A172 (cell line): ENCODE measurements at places on chromosomes 1 and 21. TPM values are rescaled to one million over a fixed set of nuclear protein-coding genes. Genes with fewer than 3 reads are reported as not detected.
A peak's percentile ranks its signal among the peaks of the same experiment; 100 is the strongest.

The CDK11B gene
- total RNA-seq: 9.0 and 9.6 TPM in 2 replicates

The MATN1 gene
- not detected in 2 replicates for total RNA-seq

The TOMM20 gene
- 151 and 161 TPM in 2 replicates for total RNA-seq

DNA sequence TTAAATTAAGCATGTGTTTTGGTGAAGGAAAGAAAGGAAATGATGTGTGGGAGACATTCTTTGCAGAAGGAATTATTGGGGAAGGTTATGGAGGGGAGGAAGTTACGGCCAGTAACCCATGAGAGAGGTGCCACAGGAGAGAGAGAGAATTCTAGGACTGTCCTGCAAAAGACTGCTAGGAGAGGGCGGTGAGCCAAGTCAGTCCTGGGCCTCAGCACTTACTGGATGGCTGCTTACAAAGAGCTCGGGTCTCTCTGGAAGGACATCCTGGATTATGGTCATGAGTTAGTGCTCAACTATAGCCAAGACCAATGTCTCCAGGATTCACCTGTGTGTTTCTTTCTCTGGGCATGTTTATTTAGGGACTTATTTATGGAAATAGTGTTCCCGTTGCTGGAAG, 74.4 kb upstream of the HSD17B7 start:
- no peak for DNase-seq

The RAB25 gene
- total RNA-seq: 0.12 TPM in 1 of 2 replicates, not detected in the other

- DNase-seq: peak; percentile 13
These were observed 2.3 kb upstream of the JAM2 start for GRCh38 chr21:25636727-25637126.

DNA sequence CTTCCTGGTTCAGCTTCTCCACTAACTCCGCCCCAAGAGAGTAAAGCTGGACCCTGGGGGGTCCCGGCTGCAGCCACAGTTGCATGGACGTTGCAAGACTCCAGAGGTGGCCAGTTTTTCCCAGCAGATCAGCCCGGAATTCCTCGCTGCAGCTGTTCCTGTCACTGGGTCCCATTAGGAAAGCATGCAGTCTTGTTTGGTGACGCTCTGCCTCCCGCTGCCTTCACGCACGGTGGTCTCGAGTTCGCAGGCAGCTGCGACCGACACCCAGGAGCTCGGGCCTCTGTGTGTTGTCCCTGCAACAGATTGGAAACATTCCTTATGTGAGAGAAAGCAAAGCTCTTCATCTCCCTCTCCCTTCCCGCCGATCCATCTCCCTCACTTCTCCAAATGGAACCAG, 162.8 kb downstream of the PRDM16 start:
- DNase-seq: no peak

GRCh38 chr1:201330541-201330940, 46.9 kb downstream of the TNNT2 start:
- DNase-seq: no peak

GRCh38 chr1:75136921-75137641, 2.9 kb downstream of the LHX8 start:
- DNase-seq: no peak

DNA sequence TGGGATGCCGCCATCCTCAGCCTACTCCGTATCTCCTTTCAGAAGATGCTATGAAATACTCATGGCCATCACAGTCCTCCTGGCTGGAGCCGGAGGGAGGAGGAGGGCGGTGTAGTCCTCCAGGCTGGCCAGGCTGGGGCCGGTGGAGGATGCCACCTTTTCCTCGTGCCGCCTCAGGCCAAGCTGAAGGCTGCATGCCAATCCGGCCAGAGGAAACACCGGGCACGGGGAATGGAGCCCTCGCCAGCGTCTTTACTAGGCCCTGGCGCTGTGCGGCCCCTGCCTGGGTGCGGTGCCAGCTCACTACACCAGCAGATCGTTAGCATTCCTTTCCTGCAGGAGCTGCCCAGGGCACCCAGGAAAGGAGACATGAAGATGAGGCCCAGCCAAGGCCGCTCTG, 70.1 kb downstream of the CASZ1 start:
- peak; percentile 25 for DNase-seq

DNA sequence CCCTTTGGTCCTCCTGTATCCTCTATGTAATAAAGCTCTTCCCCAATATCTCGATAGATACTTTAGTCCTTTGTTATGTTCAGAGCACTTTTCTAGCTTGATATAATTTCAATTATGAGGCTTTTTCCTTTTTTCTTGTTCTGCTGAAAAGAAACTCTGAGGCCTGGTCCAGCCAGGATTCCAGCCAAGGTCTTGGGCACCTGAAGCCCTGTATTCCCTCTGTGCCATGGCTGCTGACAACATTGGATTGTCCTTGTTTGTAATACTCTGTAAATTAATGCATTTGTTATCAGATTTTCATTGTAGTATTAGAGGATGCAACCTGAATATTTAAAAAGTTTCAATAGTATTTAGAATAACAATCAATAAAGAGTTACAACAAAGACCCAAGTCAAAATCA, 67.9 kb upstream of the ADAMTS5 start:
- DNase-seq: no peak

The PUM1 gene
- total RNA-seq: 25.7 and 30.4 TPM in 2 replicates

GRCh38 chr1:243732637-243733036, 117.4 kb downstream of the AKT3 start:
- no peak for DNase-seq

- no peak for DNase-seq
These were observed 2.4 kb upstream of the SIM2 start for GRCh38 chr21:36696390-36697059.

The HSPG2 gene
- total RNA-seq: 17.9 and 18.3 TPM in 2 replicates

The SLFNL1 gene
- total RNA-seq: 0.02 and 0.17 TPM in 2 replicates

The BRINP2 gene
- not detected in 2 replicates for total RNA-seq

The GRIK1 gene
- total RNA-seq: not detected in 2 replicates

DNA sequence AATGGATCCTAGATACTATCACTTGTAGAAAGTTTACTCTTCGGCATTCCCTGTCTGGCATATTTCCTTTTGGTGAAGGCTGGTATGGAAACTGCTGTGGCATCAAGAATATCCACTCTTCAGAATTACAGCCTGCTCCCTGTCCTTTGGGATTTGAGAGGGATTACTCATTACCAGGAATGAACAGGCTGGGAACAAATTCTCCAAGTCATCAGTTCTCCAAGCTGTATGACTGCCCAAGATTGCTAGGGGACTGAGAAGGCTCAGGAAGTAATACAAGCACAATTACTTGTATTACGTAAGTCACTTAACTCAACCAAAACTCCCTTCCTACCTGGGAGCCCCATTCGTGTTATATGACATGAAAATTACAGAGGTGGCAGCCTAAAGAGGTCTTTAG, 49.6 kb downstream of the CD58 start:
- DNase-seq: peak; percentile 42

DNA sequence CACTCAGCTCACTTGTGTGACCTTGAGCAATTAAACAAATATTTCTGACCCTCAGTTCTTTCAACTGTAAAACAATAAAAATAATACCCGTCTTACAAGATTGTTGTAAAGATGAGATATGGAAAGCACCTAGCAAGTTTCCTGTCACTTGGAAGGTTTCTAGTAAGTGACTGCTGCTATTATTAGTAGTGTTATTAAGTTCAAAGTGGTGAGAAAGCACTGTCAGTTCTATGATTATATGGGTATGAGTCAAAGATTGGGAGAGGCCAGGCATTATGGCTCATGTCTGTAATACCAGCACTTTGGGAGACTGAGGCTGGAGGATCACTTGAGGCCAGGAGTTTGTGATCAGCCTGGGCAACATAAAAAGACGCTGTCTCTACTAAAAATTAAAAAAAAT, 145.4 kb downstream of the C1orf21 start:
- DNase-seq: no peak

The FCN3 gene
- not detected in 2 replicates for total RNA-seq

GRCh38 chr1:222104694-222105392, 363.0 kb upstream of the DUSP10 start:
- no peak for DNase-seq

- no peak for DNase-seq
These were observed 8.0 kb downstream of the CCDC17 start for GRCh38 chr1:45615885-45616284.

DNA sequence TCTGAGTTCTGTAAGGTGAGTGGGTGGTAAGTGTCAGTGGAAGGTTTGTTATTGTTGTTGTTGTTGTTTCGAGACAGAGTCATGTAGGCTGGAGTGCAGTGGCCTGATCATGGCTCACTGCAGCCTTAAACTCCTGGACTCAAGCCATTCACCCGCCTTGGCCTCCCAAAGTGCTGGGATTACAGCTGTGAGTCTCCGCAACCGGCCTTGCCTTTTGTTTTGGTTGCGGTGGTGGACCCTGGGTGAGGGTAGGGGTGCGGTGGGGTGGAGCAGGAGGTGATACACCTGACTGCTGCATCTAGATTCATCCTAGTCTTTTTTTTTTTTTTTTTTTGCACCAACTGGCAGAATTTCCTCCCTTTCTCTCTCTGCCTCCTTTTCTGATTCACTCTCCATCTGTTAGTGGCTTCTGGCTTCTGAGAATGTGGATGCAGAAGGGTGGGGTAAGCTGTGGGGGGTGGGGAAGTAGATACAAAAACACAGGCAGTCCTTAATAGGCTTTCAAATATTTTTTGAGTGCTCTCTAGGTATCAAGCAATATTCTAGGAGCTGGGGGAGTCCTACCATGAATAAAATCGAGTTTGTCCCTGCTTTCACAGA, 4.6 kb upstream of the GMEB1 start:
- DNase-seq: no peak

- peak; percentile 1 for DNase-seq
These were observed 75.3 kb downstream of the FOXJ3 start for GRCh38 chr1:42259739-42260064.

The NR1I3 gene
- total RNA-seq: 0.50 TPM in 1 of 2 replicates, not detected in the other

DNA sequence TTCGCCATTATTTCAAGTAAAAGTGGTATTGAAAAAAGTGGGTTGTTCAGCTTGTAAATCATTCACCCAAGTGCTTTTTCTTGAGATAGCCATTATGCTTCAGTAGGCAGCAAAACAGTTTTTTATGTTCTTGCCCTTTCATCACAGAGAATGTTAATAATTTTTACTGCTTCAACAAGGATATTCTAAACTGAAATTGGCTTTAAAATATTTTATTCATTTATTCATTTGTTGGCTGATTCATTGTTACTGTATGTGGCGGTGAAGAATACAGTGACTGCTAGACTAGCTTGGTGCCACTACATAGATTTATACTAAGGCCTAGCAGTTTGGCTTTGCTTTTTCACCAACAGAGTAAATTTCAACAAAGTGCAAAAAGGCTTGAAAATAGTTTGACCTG, 121.5 kb downstream of the OLFML2B start:
- no peak for DNase-seq

The AMY1C gene
- total RNA-seq: not detected in 2 replicates

The HSF2BP gene
- total RNA-seq: 8.8 and 9.1 TPM in 2 replicates

The SLC16A4 gene
- 31.0 and 35.0 TPM in 2 replicates for total RNA-seq

- no peak for DNase-seq
These were observed 53.5 kb downstream of the S1PR1 start for GRCh38 chr1:101290119-101290921.

DNA sequence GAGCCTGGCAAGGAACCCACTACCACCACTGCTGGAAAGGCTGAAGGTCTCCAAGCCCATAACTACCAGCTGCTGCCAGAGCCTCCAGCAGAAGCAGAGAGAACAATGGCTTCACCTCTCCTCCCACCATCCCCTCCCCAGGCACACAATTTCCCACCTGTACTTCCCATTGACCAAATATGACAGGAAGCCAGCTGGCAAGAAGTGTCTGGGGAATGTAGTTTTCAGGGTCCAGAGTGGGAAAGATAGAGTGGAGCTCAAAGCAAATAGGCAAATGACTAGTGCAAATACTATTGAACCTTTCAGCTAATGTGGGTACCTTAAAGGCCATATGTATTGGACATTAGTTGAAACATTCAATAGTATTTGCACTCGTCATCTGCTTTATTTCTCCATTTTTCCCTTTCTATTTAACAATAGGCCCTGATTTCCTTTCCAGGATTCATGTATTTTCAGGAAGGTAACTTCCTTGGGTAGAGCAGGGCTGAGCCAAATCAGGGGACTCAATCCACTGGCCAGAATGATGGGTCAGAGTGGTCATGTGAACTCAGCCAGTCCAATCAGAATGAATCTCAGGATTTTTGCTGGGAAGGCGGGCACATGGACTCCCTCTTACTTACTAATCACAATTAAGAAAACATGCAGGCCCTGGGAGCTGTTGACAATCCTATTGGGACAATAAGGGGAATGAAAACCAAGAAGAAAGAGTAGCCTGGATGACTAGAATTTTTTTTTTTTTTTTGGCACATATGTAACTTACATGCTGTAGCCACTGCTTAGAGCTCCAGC, 12.1 kb upstream of the NFYC start:
- DNase-seq: no peak

The ZMPSTE24 gene
- 86.7 and 131 TPM in 2 replicates for total RNA-seq

- no peak for DNase-seq
These were observed 56.3 kb downstream of the INAVA start for GRCh38 chr1:200951016-200951415.

The MAP10 gene
- 0.09 and 0.84 TPM in 2 replicates for total RNA-seq

- DNase-seq: peak; percentile 85
These were observed at the start of gene AGT for GRCh38 chr1:230713915-230714764. TSS of gene AGT (minus strand) at chr1:230714122. CDS start at chr1:230710823, 3,299 bp downstream.

DNA sequence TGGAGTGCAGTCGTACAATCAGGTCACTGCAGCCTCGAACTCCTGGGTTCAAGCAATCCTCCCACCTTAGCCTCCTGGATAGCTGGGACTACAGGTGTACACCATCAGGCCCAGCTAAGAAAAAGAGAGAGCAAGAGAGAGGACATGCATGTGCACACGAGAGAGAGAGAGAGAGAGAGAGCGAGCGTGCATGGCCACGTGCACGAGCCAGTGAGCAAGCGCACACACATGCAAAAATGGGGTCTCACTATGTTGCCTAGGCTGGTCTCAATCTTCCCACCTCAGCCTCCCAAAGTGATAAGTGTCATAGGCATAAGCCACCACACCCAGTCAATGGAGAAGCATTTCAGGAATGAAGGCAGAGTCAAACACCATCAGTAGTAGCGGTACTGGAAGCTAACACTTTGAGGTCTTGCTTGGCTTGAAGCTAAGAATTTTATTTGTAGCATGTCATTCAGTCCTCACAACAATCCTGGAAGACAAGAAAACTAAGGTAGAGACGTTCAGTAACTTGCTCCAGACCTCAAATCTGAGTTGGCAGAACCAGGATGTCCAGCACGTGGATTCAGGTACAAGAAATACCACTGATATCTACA, 14.5 kb downstream of the GNB1 start:
- no peak for DNase-seq

The TTC39A gene
- 5.8 and 7.5 TPM in 2 replicates for total RNA-seq

DNA sequence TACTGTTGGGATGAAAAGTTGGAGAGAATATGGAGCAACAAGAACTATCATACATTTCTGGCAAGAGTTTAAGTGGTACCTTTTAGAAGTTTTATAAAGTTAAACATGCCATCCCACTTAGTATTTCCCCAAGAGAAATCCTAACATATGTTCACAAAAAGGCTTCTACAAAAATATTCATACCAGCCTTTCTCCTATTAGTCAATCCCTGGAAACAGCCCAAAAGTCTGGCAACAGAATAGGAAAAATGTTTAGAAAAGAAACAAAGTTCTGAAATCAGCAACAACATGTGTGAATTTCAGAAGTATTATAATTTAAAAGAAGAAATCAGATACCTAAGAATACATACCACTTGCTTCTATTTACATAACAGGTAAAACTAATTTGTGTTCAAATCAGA, 271.0 kb downstream of the DSCAM start:
- DNase-seq: no peak

GRCh38 chr1:241022366-241022765, 334.6 kb downstream of the RGS7 start:
- DNase-seq: peak; percentile 73

GRCh38 chr1:104056786-104057185, 307.1 kb downstream of the AMY1C start:
- no peak for DNase-seq
